Bone marrow (tissue), 2 donors: ENCODE measurements at places on chromosomes 12 and 14.
A peak's percentile ranks its signal among the peaks of the same experiment; 100 is the strongest.

GRCh38 chr14:73753124-73753886 lies 39.1 kb upstream of the PNMA1 start:
- peak; percentile 97 for DNase-seq

- no peak for DNase-seq
Observed at GRCh38 chr12:121452985-121453360, 53.1 kb downstream of the RNF34 start.

DNA sequence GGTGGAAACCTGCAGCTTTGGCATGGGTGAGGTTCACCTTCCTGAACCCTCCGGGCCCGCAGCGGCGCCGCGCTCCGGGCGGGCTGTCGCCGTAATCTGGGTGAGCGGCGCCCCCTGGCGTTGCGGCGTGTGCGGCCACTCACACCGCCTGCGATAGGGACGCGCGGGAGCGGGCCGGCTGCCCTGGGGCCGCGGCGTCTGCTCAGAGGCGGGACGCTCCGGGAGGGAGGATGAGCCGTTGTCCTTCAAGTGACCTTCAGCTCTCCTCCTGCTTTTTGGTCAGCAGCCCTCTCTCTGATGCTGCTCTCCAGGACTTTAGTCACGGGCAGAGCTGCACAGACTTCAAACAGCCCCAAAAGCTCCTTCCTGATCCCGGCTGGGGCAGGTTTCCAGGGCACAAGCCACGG lies 211.7 kb upstream of the FKBP4 start:
- peak; percentile 10 for DNase-seq

- no peak for DNase-seq
Observed at GRCh38 chr14:90567991-90568390, 171.2 kb downstream of the CALM1 start.

- DNase-seq, result no peak
Observed at GRCh38 chr14:80522936-80523335, 311.6 kb upstream of the DIO2 start.

GRCh38 chr14:93045211-93045674 lies 70.5 kb downstream of the ITPK1 start:
- no peak for DNase-seq

- DNase-seq, result no peak
Observed at GRCh38 chr12:99959549-99960170, 25.1 kb downstream of the ANKS1B start.

GRCh38 chr14:101933209-101933608 lies 31.2 kb upstream of the DYNC1H1 start:
- no peak for DNase-seq

DNA sequence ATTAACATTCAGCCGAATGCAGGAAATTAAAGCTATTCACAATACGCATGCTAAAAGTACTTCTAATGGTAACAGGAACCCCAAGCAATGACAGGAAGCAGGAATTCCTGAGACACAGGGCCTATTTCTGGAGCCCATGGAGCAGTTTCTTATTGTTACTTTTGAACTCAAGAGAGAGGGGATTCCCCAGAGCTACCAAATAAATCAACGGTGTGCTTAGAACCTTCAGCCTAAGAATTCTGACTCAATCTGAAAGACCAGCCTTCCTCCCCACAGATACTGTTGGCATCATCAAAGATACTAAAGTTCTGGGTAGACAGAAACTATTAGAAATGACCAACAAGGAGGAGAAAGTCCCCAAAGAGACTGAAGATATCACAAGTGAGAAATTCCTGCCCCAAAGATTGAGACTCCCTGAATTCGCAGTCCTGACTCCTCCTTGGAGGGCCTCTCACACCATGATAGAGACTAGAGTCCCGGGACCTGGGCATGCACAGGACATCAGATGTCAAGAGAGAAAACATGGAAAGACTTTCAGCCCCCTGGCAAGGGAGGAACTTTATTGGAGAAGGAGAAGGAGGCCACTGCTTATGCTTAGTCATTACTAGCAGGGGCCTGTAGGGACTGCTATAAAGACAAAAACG lies 32.7 kb downstream of the RTRAF start:
- DNase-seq, result no peak

DNA sequence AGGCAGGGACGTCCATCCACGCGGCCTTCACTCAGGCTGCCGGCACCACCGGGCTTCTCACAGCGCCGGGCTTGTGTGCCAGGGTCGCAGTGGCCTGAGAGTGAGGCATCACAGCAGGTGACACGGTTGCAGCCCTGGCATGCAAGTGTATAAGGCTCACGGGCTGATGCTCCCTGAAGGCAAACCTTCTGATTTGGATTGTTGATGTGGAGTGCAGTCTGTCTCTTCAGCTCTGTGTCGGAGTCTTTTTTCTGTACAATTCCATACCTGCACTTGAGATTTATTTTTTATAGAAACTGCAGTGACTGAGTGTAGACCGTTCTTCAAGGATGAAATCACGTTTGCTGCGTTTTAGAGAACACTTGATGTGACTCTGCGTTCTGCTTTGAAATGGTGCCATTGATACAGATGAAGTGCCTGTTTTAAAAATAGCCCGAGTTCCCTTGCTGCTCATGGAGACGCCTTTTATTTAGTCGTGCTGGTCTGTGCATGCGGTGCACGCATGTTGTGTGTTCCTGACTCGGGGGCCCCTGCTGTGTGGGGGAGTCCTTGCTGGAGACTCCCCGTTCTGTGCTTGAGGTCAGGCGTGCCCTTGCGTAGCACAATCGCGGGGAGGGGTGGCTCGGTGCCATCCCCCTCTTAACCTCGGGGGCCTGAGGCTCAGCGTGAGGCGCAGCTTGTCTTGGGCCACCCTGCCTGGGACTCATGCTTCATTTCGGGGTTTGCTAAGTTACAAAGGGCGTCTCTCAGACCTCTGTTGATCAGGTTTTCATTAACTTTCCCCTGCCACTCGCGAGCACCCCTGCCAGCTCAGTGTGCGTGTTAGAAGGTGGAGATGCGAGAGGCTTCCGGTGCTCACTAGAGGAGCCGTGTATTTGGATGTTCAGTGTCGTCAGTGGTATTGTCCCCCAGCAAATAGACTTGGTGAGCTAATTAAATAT lies 21.6 kb upstream of the AMN start:
- no peak for DNase-seq

- no peak for DNase-seq
Observed at GRCh38 chr12:93461503-93461902, 5.8 kb upstream of the MRPL42 start.

DNA sequence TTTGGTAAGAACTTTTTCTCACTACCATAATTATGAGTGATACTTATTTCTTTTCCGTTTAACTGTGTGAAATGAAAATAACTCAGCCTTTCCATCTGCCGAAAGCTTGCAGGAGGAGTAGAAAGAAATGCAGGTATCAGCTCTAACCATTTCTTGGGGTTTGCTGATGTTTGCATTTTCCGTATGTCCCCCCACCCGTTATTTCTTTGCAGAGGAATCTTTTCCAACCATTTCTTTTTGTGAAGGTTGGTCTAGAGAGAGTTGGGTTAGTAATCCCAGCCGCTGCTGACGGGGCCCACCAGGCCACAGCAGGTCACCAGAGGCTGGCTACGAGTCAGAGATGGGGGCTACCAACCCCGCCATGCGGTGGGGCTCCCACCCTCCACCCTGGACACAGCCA lies 7.0 kb upstream of the PIWIL1 start:
- no peak for DNase-seq

DNA sequence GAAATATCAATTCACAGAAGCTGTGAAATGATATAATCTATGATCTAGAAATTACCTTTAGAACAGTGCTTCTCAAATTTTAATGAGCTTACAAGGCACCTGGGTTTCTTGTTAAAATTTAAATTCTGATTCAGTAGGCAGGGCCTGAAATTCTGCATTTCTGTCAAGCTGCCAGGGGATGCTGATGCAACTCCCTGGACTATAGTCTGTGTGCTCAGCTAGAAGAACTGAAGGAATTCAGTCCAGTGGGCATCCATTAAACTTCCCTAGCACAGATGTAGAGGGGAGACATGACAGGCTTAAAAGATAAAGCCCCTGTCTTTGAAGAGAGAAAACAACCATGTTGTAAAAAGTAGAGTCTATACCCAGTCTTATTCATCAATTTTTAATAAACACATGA lies 441.8 kb downstream of the TMTC2 start:
- no peak for DNase-seq

DNA sequence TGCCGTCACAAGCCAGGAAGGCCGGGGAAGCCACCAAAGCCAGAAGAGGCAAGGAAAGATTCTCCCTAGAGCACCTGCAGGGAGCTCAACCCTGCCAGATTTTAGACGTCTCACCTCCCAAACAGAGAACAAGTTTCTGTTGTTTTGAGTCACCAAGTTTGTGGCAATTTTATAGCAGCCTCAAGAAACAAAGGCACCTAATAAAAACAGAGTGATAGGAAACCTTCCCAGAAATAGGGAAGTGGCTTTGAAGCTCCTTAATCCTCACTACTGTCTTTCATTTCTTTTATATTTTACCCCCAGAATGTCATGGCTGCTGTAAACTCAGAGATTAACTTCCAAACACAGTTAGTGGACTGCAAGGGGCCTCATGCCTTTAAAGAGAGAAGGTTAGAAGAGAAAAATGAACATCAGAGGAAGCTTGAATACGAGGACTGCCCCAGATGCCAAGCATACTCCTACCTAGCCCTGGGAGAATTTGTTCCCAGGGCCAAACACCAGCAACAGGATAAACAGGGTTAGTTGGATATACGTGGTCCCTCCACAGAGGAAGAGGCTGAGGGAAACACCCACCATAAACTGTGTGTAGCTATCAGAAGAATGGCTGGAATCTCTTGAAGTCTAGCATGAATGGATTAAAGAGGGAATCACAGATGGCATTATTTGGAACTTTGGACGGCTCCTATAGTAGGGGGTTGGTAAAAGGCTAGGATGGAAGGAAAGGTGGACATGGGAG lies 148.3 kb downstream of the KCNA5 start:
- no peak for DNase-seq

GRCh38 chr12:122893208-122894153 lies 2.4 kb downstream of the VPS37B start:
- DNase-seq, result no peak

DNA sequence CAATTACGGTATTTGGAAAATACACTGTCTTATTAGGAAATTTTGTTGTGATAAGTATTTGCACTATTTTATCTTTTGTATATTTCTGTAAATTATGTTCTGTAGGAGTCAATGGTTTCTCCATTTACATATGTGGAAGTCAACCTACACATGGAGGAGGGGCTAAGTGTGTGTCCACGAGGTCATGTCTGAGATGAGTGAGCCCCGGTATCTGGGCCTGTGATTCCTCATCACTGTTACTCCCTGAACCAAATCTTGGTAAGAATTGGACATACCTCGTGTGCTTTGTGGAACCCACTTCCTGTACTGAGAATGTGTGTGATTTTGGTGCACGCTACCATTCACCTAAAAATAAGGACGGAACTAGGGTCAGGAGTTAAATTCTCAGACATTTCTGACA lies 1105.5 kb downstream of the TMEM121 start:
- DNase-seq, result no peak
